ENCODE measurements at places on chromosomes 11 and 22. TPM values are rescaled to one million over a fixed set of nuclear protein-coding genes. Genes with fewer than 3 reads are reported as not detected.

DNA sequence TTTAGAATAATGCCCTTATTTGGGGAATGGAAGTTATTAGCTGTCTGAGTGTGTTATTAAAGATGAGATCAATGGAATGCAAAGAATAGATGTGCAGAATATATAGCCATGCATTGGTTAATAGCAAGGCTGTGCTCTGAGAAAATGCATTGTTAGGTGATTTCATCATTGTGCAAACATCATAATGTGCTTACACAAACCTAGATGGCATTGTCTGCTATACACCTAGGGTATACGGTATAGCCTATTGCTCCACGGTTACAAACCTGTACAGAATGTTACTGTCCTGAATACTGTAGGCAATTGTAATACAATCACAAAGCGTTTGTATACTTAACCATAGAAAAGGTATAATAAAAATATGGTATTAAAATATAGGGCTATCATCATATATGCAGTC is 25.5 kb downstream of the SLC5A12 start:
- H3K4me3 ChIP-seq = no peak overlapping the region
- no peak for DNase-seq
- no peak overlapping the region for H3K27ac ChIP-seq

DNA sequence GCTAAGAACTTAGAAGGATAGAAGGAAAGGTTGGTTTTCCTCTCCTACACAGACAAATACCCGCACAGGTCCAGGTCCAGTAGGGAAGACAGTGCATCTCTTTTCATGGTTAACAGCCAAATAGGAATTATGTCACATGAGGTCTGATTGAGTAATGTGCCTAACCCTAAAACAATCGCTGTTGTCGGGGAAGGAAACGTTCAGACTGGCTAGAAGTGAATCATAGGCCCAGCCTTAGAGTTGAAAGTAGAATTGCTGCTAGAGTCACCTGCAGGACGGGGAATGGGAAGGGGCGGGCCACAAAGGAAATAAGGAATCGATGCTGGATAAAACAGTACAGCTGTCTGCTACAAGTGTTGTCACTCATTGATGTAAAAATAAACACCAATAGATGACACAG is 12.4 kb upstream of the HTATIP2 start:
- H3K27me3 ChIP-seq = peaks cover 10% of the 10 kb centered on the region
- no peaks in the 10 kb centered on the region for H3K4me1 ChIP-seq
- no peak for DNase-seq

- no peak overlapping the region for H3K27ac ChIP-seq
- no peaks in the 10 kb centered on the region for H3K36me3 ChIP-seq
- no peaks in the 10 kb centered on the region for H3K27me3 ChIP-seq
Observed at GRCh38 chr11:75208446-75208845, 32.1 kb upstream of the TPBGL start.

GRCh38 chr11:6614446-6614845 is 2.4 kb upstream of the TAF10 start:
- peaks cover 72% of the 10 kb centered on the region for H3K4me1 ChIP-seq
- H3K27me3 ChIP-seq = no peaks in the 10 kb centered on the region
- H3K36me3 ChIP-seq = no peaks in the 10 kb centered on the region
- no peak overlapping the region for H3K4me3 ChIP-seq
- no peak for DNase-seq
- no peak overlapping the region for H3K27ac ChIP-seq

DNA sequence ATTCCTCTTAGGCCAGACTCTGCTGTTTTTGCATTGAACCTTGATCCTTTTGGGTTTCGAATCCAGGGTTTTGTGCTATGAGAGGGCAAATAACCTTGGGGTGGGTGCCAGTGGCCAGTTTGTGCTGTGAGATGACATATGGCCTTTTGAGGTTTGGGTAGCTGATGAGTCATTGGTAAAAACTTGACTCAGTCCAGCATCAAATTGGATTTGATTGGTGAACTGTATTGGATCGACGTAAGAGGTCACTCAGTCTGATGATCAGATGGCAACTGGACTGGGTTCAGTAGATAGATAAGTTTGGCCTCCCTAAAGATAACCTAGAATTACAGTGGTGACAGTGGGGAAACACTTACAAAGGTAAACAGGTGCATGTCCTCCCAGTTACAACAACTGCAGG is 41.0 kb upstream of the XKR3 start:
- no peaks in the 10 kb centered on the region for H3K27me3 ChIP-seq
- no peak for DNase-seq
- no peaks in the 10 kb centered on the region for H3K4me1 ChIP-seq
- H3K27ac ChIP-seq = no peak overlapping the region
- no peaks in the 10 kb centered on the region for H3K36me3 ChIP-seq

- H3K4me1 ChIP-seq = no peaks in the 10 kb centered on the region
- no peak for DNase-seq
- H3K27ac ChIP-seq = no peak overlapping the region
- H3K27me3 ChIP-seq = no peaks in the 10 kb centered on the region
- H3K4me3 ChIP-seq = no peak overlapping the region
Observed at GRCh38 chr11:34288492-34288891, 69.3 kb downstream of the ABTB2 start.

DNA sequence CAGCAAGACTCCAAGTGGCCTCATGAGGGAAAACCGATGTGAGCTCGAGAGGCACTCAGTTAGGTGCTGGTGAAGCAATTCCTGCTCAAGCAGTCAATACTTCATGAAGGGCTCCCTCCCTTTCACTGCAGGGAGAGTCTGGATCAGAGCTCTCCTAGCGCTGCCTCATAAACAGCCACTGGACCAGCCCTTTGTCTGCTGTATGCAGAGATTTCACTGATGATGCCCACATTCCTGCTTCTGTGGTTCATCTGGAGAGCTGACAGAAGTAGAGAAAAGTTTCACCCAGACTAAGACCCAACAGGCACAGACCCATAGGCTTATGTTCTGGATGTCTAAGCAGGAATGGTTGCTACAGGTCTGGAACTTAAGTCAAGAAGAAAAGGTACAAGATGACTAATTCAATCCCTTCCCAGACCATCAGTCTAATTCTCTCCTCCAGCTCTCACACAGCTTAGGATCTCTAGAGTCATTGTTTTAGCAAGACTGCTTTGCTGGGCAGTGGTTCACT is 4.0 kb downstream of the UCP2 start:
- peaks cover 9% of the 10 kb centered on the region for H3K4me1 ChIP-seq
- no peak for DNase-seq
- peaks cover 65% of the 10 kb centered on the region for H3K36me3 ChIP-seq
- no peaks in the 10 kb centered on the region for H3K27me3 ChIP-seq

Gene B3GAT1
- 0.58 TPM for total RNA-seq
